ENCODE measurements at places on chromosomes 7 and 10. TPM values are rescaled to one million over a fixed set of nuclear protein-coding genes. Genes with fewer than 3 reads are reported as not detected.

The LBX1 gene
- not detected for total RNA-seq

The KCNH2 gene
- 1.0 TPM for total RNA-seq

The ATOH7 gene
- 0.22 TPM for total RNA-seq

The NEUROG3 gene
- total RNA-seq = not detected

The CPA2 gene
- not detected for total RNA-seq

The AKR1D1 gene
- total RNA-seq = not detected

The LIPM gene
- not detected for total RNA-seq

The ADAP1 gene
- total RNA-seq = 2.3 TPM

The LEP gene
- not detected for total RNA-seq
